ENCODE measurements at places on chromosomes 2 and 18.

DNA sequence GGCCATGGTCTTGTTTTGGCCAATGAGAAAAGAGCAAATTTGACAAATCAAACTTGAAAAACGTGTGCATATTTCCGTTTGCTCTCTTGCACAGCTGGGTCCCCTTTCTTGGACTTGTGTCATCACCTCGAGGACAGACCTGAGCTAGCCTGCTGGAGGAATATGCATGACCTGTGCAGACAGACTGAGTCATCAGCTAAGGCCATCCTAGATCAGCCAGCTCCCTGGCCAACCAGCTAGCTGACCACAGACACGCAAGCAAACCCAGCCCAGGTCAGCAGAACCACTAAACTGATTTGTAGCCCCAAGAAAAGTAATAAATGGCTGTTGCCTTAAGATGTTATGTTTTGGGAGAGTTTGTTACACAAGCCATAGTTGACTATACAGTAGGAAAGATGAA is 61.3 kb upstream of the PAX3 start:
- DNase-seq = no peak

DNA sequence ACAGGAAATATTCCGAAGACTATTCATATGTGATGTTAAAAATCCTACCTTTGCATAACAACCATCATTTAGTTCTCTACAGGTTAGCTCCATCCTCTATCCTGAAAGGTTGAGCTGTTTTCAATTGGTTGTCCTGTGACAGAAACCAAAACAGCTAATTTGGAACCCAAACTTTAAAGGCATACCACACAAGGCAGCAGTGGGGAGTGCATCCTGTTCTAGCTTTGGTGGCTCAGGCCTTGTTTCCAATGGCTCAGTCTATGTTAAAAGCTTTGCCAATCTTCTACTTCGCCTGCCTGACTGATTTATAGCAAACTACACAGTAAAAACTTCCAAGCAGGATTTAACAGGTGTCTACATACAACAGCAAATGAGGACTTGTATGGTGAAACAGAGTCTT is 3.2 kb downstream of the CD226 start:
- no peak for DNase-seq

- DNase-seq = no peak
These were observed 42.1 kb downstream of the CRACDL start for GRCh38 chr2:98893911-98894321.

DNA sequence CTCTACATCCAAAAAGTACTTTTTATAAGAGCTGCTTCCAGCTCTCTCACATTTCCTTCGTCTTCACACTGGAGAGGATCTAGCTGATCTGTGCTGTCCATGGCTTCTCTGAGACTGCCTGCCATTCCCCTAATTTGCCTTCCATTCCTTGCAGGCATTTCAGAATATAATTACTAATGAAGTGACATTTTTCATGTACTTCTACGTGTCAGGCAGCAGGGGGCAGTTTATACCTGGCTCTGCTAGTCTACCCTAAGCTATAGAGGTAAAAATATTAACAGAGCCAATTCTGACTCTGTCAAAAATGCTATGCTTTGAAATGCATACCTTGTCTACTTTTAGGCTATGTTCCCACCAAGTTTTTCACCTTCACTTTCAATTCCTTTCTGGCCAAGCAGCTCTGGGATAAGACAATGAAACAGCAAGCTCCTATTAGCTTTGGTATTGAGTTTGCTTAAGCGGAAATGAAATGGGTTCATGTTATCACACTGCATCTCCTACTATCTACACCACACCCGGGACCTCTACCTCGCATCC is 81.9 kb downstream of the MEP1B start:
- peak; percentile 47 for DNase-seq

GRCh38 chr2:194765723-194766122 is 891.3 kb upstream of the SLC39A10 start:
- DNase-seq = no peak

- no peak for DNase-seq
These were observed 122.5 kb upstream of the RND3 start for GRCh38 chr2:150609831-150610582.

GRCh38 chr2:184598316-184599053 is at the start of gene ZNF804A:
TSS of gene ZNF804A (plus strand) at chr2:184598529. CDS start at chr2:184598960, 431 bp downstream.
- no peak for DNase-seq

DNA sequence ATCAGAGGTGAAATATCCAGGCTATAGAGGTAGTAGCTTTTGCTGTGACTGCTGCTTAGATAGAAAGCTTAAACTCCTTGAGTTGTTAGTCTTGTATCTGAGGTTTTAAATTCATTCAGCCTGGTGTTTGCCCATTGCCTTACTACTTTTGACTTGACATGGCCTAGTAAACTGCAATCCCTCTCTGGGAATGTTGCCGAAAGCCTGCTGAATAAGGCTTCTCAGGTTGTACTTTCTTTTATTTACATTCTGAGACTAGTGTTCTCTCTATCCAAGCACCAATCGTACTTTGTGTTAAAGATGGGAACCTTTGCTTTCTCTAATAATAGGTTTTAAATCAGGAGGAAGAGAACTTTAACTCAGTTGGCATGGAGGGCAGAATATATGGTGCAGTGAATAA is 357.6 kb upstream of the CWC22 start:
- no peak for DNase-seq

- no peak for DNase-seq
These were observed 181.8 kb downstream of the SNTG2 start for GRCh38 chr2:1132328-1132969.

DNA sequence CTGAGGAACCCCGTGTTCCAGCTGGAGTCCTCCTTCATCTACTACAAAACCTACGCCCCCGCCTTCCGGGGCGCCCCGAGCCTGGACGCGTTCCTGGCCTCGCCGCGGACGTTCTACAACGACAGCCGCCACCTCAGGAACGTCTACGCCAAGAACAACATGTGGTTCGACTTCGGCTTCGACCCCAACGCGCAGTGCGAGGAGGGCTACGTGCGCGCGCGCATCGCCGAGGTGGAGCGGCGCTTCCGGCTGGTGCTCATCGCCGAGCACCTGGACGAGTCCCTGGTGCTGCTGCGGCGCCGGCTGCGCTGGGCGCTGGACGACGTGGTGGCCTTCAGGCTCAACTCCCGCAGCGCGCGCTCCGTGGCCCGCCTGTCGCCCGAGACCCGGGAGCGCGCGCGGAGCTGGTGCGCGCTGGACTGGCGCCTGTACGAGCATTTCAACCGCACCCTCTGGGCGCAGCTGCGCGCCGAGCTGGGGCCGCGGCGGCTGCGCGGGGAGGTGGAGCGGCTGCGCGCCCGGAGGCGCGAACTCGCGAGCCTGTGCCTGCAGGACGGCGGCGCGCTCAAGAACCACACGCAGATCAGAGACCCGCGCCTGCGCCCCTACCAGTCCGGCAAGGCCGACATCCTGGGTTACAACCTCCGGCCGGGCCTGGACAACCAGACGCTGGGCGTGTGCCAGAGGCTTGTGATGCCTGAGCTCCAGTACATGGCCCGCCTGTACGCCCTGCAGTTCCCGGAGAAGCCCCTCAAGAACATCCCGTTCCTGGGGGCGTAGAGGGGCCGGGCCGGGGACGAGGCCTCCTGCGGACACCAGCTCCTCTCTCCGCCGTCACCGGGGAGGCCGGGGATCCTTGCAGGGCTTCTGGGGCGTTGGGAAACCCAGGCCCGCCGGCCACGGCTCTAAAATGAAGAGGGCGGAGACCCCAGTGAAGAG is 5.3 kb upstream of the NEU4 start:
- no peak for DNase-seq

DNA sequence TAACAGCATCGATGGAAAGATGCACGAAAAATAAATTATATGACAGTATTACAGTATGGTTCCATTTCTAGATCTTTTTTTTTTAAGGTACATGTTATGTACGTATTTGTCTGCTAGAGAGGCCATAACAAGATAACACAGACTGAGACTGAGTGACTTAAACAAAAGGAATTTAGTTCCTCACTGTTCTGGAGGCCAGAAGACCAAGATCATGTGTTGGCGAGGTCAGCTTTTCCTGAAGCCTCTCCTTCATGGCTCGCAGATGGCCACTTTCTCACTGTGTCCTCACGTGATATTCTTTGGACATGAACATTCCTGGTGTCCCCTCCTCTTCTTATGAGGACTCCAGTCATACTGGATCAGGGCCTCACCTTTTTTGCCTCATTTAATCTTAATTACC is 177.4 kb downstream of the CAPN13 start:
- DNase-seq = no peak

DNA sequence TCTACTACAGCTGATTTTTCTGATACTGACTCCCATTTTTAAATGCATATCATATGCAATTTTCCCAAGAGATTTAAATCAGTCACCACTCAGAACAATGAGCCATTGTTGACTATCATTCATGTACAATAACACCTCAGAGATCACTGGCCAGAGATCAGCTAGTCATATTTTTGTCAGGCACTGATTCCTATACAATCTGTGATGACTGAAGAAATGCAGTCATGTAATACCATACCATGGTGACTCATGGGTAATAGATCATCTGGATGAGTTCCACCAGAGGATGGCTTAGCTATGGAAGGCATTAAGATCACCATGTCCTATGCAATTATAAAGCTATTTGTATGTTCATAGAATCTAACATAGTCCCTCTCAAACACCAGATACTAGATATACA is 285.7 kb upstream of the DCC start:
- DNase-seq = no peak

GRCh38 chr2:215863687-215864086 is 149.7 kb downstream of the MREG start:
- DNase-seq = no peak

DNA sequence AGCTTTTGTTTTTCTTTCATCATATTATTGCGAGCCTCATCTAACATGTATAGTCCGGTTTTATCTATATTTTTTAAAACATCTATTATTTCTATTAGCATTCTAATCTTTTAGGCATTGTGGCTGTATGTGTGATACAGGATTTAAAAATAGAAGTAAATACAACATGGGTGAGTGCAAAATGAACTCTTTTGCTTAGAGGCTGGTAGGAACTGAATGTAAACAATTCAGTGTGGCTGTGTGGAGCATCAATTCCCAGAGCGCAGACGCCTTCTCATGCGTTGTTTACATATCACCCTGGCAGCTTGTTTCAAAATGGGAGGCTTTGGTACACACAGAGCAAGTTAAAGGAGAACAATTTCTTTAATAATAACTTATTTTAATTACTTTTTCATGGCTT is 836 bp downstream of the DTNA start:
- DNase-seq = no peak

DNA sequence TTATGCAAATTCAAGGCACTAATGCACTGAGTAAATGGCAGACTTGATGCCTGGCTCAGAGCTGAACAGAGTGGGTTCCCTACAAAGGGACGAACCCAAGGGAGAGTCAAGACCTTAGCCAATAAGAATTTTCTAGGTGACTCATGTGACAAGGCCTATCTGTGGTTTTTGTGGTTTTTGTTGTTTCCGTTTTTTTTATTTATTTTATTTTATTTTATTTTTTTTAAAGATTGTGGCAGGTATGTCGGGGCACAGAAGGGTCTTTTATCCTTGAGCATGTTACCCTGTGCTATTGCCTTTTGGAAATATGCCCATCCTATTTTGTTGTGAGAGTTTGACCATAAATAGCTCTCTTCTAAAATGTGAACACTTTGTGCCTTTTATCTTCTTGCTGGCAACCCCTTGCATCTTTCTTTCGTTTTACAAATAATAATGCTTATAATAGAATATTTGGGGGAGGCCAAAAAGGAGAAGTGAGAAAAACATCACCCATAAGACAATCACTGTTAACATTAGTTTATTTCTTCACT is 113.4 kb upstream of the AQP4 start:
- peak; percentile 13 for DNase-seq
